Muscle of back (tissue), 13 donors: ENCODE measurements at places on chromosomes 2 and 18. TPM values are rescaled to one million over a fixed set of nuclear protein-coding genes. Genes with fewer than 3 reads are reported as not detected.

DNA sequence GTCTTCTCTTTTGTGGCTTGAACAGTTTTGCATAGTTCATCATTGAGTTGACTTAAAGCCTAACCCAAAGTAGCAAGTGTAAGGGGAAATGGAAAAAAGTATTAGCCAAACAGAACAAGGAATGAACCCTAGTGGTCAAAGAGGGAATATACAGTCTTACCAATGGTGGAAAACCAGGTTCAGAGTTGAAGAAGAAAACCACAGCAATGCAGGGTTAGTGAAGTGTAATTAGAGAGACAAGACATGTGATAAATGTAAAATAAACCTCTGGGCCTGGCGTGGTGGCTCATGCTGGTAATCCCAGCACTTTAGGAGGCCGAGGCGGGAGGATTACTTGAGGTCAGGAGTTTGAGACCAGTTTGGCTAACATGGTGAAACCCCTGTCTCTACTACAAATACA, 2.4 kb downstream of the TTN start:
- peak; percentile 20 for DNase-seq

- DNase-seq: no peak
These were observed 49.6 kb downstream of the MARCO start for GRCh38 chr2:118991554-118991953.

GRCh38 chr2:195396479-195396878, 260.5 kb upstream of the SLC39A10 start:
- no peak for DNase-seq

GRCh38 chr18:36534154-36534688, 236.7 kb downstream of the FHOD3 start:
- no peak for DNase-seq

DNA sequence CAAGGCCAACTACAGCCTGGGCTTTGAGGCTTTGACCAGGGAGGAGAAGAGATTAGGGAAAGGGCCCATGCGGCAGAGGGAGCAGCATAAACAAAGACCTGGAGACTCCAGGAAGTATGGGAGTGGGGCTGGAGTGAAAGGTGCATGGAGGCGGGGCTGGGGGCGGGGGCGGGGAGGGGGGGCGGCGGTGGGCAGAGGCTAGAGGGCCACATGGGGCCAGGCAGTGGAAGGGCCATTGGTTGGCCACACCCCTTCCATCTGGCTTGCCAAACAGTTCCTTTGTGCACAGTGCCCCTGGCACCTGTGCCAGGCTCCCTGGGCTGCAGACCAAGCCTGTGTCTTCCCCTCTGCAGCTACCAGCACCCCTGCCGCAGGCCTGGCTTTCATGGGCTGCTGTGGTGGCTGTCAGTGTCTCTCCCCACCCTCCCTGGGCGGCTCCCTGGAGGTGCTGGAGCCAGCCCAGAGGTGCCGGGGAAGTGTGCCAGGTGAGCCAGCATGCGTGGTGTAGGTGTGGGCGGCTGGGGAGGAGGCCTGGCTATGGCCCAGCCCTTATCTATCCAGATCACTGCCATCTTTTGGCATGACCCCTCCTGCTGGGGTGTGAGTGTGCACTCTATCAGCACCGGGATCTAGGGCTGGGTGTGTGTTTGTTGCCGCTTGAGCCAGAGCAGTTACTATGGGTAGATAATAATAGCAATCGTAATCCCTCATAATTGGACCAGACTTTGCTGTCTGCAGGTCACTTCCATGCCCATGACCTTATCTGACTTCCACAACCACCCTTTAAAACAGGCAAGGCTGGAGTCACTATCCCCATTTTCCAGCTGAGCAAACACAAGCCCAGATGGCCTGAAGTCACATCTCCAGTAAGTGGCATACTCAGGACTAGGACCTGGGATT, 30.5 kb downstream of the DNMT3A start:
- no peak for DNase-seq

DNA sequence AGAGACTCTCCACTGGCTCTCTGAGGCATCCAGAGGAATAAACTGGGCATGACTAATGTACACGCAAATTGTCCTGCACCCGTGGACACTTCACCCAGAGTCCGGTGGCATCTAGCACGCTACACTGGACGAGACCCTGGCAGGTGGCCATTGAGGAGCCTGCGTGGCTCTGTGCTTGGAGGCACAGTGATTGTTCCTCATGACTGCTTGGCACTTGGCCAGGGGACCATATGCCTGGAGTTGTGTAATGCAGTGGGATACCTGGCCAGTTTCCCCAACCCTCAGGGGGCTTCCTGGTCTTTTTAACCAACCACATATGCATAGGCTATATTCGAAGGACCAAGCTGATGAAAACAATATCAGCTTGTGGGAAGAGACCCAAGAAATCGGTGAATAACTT, 66.6 kb downstream of the MTCL1 start:
- DNase-seq: peak; percentile 51

- no peak for DNase-seq
These were observed 349.6 kb upstream of the UBE2E3 start for GRCh38 chr2:180630756-180631155.

DNA sequence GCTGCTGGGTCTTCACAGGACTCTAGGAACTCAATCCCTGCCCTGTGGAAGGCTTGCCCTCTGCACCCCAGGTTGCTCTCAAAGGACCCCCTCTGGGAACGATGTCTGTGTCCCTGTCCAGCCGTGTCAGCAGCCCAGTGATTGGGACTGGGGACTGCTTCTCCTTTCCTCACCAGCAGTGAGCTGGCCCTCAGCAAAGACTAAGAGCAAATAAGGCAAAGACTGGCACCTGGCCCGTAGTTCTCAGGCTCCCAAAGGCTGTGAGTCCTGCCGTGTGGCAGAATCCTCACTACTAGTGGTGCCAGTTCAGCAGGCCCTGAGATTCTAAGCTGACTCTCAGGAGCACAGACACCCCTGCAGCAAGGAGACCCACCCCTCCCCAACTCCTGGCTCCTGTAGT, 47.8 kb downstream of the TMEM163 start:
- DNase-seq: no peak

- no peak for DNase-seq
These were observed 345.0 kb downstream of the CLIP4 start for GRCh38 chr2:29460190-29460589.

GRCh38 chr2:160194351-160194750, 5.7 kb downstream of the ITGB6 start:
- DNase-seq: no peak

DNA sequence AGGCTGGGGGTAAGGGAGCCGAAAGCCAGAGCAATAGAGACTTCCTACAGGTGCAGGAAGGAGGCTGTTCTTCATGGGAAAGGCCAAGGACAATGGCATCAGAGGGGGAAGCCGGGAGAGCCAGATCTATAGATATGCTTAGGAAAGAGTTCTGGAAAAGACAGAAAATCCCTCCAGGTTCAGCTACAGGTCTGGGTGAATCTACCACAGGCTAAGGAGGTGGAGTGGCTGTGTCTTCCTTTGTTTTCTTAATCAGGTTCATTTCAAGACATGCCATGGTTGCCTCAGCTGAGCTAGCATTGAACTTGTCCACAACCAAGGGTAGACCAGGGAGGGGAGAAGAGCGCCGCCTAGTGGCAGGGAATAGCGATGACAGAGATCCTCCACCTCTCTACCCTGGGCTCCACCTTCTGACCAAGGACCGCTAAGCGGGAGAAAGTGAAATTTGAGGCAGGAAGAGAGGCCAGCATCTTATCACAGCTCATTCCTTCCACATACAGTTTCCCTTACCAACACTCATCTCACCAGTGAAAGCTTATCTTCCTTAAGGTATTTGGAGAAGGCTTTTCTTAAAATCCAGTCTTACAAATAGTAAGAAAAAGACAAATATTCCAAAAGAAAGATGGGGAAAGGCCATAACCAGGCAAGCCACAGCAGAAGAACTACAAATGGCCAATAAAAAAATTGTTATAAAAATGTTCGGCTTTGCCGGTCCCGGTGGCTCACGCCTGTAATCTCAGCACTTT, 74.2 kb downstream of the VIT start:
- DNase-seq: no peak

GRCh38 chr2:240234503-240234951, 94.1 kb upstream of the OTOS start:
- DNase-seq: no peak

DNA sequence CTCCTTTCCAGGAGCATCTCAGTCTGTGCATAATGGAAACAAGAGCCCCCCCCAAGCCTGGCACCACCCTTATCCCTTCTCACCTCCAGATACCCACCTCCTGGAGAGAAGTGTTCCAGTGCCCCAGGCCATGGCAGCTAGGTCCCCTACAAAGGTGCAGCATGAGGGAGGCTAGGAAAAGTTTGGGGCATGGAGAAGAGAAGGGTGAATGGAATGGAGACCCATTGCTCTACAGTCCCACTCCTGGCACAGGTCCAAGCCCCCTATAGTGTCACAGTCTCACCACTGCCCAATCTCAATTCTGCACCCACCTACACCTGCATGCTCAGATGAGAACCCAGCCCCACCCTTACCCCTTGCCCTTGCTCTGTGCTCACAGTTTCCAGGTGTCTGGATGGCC, 897 bp downstream of the SLC23A3 start:
- no peak for DNase-seq

- DNase-seq: no peak
These were observed 11.9 kb upstream of the MSGN1 start for GRCh38 chr2:17804358-17804757.

DNA sequence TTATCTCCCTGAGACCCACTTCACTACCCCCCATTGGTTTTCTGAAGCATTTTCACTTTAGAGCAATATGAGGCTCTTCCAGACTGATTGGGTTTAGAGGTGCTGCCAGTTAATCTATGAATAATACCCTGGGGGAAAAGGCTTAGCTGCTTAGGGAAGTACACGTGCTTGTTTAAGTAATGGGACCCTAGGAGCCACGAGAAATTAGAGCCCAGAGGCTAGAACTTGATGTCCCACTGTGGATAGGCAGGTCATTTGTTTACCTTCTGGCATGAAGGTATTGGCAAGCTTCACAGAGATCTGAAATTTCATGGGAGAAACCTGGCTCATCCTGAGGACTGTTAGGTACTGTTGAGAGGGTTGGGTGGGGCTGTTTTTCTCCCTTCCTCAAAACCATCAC, 59.7 kb downstream of the CLIP4 start:
- no peak for DNase-seq

The TSPYL6 gene
- not detected for polyA plus RNA-seq

The PPP1R7 gene
- polyA plus RNA-seq: 76.0 TPM

The CNDP1 gene
- polyA plus RNA-seq: 0.31 TPM
